ENCODE measurements at places on chromosomes 5 and 9.
A peak's percentile ranks its signal among the peaks of the same experiment; 100 is the strongest.

GRCh38 chr9:108972626-108973209, 38.5 kb downstream of the ABITRAM start:
- DNase-seq = no peak

DNA sequence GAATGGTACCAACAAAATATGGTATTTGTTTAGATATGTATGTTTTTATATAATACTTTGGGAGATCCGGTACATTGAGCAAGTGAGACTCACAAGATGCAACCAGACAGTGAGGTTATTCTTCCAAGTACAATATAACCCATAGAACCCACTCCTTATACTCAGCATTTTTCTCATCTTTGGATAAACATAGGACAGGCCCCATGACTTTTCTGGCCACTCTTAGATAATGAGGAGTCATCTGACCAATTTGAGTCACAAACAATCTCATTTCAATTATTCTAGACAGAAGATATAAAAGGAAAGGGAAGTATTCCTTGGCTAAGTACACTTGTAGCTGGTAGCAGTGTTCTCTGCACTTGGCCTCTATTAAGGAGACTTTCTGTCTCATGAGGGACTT, 150.2 kb downstream of the SGCD start:
- DNase-seq = no peak

DNA sequence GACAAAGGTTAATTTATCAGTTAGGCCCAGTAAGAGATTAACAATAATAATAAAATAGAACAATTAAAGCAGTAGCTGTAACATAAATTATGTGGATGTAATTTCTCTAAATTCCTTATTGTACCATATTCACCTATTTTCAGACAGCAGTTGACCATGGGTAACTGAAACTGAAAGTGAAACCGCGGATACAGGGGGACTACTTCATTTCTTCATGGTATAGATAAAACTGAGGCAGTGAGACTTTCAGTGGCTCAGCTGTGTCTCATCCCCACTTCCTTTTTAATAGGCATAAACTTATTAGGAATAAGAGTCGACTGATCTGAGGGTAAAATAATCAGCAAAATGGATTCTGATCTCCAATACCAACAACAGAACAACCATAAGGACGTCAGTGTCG, 174.0 kb upstream of the WWC1 start:
- no peak for DNase-seq

DNA sequence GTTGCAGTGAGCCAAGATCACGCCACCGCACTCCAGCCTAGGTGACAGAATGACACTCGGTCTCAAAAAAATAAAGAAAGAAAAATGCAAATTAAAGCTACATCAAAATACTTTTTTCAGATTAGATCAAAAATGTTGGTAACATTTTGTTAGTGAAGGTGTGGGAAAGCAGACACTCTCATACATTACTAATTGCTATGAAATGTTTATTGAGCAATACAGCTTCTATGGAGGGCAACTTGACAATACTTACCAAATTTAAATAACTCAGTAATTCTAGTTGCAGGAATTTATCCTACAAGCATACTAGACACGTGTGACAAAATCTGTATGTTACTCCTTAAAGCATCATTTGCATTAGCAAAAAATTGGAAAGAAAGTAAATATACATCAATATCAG, 4.1 kb downstream of the TRIM23 start:
- DNase-seq = no peak

GRCh38 chr5:120813551-120813950, 349.5 kb downstream of the PRR16 start:
- no peak for DNase-seq

GRCh38 chr5:135053989-135054388, 20.0 kb upstream of the PITX1 start:
- no peak for DNase-seq

DNA sequence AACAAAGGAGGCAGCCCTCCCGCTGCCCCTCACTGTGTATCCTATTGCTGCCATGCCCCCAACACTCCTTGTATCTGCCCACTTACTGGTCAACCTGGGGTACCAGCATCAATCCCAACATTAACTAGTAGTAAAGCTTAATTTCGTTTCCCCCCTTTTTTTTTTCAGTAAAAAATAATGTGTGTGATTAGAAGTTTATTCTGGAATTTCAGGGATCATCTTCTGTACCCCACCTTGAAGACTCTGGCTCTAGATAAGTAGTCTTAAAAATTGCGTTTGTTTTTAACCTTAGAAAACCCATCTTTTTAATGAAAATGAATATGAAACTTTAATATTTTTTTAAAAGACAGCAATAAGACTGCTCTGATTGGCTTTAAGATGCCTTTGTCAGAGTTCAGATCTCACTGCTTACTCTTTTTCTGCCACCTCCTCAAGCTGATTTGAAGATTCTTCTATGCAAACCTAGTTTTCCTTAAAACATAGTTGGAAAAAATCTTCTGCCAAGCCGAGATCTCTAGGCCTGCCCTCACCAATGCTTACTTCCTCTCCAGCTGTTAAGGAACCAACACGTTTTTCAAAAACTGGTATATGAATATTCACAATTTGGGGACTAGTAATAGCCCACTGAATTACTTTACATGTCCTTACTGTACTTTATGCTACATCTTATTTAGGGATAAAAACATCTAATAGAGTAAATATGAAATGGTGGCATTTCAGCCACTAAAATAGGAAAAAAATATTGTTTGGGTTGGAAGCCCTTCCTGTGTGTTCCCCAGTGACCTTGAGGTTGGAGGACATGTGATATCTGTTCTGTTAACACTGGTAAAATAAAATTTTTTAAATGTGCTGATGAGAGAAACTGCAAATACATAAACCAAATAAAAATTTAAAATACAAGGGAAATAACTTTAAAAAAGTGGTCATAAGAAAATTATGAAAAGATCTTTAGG, 4.0 kb upstream of the RHOBTB3 start:
- DNase-seq = no peak

- DNase-seq = no peak
Observed at GRCh38 chr5:137488516-137488915, 10.6 kb downstream of the SPOCK1 start.

- DNase-seq = no peak
Observed at GRCh38 chr9:32875242-32875641, 91.9 kb downstream of the TMEM215 start.

DNA sequence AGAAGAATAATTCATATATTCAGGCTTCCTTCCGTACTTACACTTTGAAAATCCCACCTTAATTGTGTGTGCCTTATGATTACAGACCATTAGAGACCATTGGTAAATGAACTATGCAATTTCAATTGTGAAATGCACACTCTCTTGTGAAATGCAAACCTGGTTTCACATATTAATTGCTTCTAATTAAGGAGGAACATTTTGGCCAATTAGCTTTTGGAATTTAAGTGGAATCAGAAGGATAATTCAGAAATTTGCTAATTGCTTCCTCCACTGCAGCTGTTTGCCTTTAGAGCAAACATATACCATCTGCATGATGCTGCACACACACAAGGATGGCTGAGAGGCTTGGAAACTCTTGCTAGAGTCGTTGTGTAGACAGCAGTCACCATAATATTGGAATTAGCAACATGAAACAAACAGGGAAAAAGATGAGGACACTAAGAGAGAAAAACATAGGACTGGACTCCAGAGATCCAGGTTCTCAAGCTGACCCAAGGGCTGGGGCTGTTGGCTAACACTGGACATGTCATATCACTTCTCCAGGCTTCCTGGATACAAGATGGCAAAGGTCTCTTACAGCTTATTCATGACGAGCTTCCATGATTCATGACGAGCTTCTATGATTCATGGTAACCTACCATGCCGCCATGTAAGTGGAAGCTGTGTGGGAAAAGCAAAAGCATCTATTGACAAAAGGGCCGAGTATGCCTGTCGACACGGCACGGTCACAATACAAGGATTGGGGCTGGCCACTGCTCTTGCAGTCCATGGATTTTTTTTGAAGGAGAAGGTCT, 78.0 kb downstream of the PTCH1 start:
- no peak for DNase-seq

DNA sequence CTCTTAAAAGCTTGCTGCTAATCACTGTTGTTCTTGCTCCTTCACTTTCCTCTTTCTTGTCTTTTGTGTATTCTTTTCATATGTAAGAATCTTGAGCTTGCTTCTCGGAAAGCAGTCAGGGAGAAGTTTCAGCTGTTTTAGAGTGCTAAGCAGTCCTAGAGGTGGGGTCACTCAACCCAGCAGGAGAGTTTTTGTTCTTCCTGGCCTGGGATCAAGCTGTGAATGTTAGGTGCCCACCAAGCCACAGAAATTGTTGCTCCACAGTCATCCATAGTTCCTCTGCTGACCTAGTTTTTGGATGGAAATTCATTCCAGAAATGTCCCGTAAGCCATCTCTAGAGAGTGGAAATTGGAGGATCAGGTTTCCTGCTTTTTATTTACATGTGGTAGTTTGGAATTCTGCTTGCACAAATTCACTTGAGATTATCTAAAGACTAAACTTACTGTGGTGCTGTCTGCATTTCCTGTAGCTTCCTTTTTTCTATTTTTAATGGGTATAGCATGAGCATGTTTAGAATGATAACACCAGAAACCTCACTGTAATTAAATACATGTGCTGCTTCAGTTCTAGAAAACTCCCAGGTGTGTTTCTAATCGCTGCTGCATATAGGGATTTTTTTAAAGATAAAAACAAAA, 108.7 kb downstream of the MAST4 start:
- DNase-seq = no peak

GRCh38 chr5:96790961-96791504, 16.7 kb downstream of the ERAP1 start:
- peak; percentile 86 for DNase-seq

- DNase-seq = no peak
Observed at GRCh38 chr9:6051511-6051950, 36.1 kb upstream of the RANBP6 start.

DNA sequence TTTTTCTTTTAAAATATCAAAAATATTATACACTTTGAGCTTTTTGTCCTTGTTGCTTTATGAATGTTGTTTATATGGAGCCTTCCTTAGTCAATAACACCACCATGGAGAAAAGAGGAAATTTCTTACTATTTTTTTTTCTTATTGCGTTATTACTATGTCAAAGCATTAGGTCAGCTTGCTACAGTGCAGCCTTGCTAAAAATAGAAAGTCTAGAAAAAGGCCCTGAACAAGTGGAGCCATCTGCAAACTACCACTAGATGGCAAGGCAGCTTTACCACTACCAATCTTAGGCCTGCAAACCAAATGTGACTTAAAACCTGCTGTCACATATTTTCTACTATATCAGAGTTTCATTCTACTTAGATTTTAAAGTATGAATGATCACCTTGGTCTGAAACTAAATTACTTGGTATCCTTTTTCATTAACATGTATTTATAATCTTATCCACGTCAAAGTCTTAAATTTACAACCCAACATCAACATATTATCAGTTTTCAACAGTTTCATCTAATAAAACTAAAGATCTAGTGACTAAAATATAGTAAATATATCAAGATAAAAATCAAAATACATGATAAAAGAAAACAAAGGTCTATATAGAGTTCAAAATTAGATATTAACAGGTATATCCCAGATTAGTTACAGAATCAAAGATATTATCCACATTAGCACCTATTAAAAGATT, 113.1 kb upstream of the ACOT12 start:
- DNase-seq = peak; percentile 94

GRCh38 chr5:104739905-104740304, 1177.3 kb upstream of the NUDT12 start:
- DNase-seq = no peak

GRCh38 chr9:76730801-76731200, 33.4 kb upstream of the PCA3 start:
- no peak for DNase-seq

DNA sequence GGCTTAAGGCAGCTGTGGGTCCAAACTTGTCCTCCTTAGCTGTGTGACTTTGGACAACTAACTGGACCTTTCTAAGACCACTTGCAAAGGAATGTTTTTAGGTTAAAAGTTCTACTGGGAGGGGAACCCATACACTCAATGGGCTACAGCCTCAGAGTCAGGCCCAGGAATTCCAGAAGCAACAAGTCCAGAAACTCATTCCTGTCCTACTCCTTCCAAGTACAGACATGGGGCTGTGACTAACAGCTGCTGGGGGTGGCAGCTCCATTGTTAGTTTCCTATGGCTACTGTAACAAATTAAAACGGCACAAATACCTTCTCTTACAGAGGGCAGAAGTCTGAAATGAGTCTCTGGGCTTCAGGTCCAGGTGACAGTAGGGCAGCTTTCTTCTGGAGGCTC, 12.4 kb upstream of the AKNA start:
- no peak for DNase-seq
